ENCODE measurements at places on chromosomes 5 and 9.

- no peak for DNase-seq
Observed at GRCh38 chr5:67015541-67016191, 180.9 kb downstream of the CD180 start.

DNA sequence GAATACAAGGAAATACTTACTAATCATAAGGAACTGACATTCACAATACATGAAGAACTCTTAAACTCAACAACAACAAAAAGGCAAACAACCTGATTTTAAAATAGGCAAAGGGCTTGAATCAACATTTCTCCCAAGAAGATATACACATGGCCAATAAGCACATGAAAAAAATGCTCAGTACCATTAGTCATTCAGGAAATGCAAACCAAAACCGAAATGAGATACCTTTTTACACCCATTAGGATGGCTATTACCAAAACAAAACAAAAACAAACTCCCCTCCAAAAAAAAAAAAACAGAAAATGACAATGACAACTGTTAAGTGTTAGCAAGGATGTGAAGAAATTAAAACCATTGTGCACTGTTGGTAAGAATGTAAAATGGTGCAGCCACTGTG is 104.1 kb upstream of the ZNF462 start:
- no peak for DNase-seq

DNA sequence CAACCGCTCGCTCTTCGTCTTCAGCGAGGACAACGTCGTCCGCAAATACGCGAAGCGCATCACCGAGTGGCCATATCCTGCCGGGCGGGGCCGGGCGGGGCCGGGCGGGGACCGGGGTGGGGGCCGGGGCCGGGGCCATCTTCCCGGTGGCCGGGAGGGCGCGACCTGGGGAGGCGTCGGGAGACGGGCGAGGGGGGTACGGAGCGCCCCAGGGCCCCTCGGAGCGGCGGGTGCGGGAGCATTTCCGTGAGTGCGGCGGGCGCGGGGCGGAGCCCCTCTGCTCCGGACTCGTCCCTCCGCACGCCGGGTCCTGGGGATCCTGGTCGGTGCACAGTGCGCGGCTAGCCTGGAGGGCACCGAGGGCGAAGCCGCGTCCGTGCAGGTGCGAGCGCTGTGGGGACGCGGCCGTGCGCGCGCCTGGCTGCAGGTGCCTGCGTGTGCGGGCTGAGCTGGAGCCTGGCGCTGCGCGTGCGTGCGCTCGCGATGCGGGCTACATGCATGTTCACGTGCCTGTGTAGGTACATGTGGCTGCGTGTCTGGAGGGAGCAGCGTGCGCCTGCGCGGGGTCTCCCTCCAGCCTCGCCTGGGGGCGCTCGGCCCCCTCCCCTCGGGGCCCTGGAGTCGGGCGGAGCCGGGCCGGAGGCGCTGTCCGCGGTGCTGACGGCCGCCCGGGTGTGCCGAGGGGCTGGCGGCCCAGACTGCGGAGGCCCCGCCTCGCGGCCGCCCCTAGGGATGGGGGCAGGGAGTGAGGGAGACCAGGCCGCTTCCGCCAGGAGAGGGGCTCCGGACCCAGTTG is 762 bp downstream of the CACNA1B start:
- DNase-seq = no peak

DNA sequence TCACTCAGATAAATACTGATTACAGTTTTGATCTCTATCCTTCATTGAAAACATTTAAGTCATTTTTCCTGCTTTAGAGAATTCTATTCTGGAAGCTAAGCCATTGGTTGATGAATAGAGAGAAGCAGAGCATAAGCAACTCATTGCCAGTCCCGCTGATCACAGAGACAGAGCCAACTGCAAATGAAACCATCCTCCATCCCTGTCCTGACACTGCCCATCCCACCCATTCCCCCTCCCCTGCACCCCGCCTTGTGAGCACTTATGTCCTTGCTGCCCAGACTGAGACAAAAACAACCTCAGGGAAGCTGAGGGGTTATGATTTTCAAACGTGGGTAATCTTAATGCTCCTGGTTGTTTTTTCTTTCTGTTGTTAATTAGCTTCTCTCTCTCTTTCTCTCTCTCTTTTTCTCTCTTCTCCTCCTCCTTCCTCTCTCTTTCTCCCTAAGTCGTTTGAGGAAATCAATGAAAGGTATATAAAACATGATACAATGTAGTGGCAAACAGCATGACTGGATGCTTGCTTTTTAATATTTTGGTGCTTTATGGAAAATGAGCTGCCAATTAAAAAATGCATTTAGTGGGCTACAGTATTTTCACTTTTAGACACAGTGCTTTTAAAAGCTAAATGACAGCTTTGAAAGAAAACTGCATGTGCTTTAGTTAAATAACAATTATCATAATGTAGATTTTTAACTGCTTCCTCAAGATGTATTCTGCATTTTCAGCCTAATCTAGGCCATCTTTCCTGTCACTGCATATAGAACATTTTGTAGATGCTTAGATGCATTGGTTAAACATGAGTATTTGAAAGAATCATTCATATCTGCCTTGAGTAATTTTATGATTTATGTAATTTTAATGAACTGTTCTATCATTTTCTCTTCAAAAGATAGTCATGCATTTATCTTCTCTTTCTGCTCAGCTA is 57.3 kb downstream of the CMYA5 start:
- DNase-seq = no peak

DNA sequence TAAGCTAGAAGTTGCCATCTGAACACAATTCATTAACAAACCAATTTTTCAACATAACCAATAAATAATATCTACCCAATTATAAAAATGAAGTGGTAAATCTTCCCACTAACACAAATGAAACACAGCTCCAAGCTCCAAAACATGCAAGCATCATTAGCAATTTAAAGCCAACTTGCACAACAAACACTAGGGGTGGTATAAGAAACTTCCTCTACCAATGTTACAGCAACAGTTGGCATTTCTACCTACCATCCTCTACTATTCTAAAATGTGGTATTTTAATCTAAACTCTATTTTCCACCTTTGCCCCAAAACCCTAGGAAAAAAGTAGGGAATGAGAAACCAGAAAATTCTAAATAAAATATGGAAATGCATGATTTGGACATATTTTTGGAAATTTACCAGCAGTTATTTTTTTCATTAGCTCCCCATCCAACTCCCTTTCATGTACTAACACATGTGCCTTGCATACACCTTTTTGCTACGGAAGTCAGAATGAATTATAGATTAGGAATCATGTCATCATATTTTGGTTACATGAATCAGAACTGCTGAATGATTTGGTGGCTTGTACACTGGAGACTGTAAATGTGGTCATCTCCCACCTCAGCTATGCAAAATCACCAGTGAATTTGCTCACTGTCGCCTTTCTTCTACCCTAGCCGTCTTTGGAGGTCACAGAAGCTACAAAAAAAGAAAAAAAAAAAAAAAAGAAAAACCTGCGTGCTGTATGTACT is 4.1 kb downstream of the NR6A1 start:
- DNase-seq = no peak

DNA sequence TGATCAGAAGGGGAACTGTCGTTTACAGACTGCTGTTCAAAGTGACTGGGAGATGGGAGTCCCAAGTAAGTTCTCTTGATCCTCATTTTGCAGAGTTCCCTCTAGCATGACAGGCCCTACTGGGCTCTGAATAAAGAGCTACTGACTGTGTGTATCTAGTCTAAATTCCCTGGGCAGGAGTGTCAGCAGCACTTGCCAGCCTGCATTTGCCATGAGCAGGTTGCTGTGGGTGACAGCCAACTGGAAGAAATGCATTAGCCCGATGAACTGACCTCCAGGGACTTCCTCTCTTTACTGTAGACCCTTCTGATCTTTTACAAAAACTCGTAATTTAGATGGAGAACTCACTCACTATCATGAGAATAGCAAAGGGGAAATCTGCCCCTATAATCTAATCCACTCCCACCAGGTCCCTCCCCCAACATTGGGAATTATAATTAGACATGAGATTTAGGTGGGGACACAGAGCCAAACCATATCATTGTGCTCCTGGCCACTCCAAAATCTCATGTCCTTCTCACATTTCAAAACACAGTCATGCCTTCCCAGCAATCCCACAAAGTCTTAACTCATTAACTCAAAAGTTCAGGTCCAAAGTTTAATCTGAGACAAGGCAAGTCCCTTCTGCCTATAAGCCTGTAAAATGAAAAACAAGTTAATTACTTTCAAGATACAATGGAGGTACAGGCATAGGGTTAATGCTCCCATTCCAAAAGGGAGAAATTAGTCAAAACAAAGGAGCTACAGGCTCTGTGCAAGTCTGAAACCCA is 78.9 kb upstream of the CXCL14 start:
- DNase-seq = no peak

DNA sequence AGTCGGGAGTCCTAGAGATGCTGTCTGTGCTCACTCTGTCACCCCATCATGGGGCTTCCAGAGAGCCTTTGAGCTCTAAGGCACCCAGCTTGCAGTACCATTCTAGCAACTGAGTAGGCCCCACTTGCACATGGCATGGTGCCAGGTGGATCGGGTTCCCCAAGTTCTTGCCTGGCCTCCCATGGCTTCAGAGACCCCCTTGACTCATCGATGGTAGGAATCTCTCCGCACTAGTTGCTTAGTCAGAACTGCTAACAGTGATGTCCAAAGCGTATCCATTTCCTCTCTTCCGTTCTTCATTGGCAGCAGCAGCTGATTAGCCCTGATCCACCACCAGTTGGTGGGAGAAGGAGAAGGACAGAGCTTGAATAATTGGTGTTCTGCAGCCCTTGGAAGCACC is 70.3 kb upstream of the RARS1 start:
- DNase-seq = no peak

GRCh38 chr9:87498046-87498810 is 561 bp downstream of the DAPK1 start:
- no peak for DNase-seq

- DNase-seq = no peak
Observed at GRCh38 chr5:1371218-1371971, 26.5 kb upstream of the CLPTM1L start.

- DNase-seq = no peak
Observed at GRCh38 chr9:5644501-5644900, 15.6 kb downstream of the RIC1 start.

GRCh38 chr5:149367972-149368645 is 10.3 kb downstream of the PCYOX1L start:
- no peak for DNase-seq

- no peak for DNase-seq
Observed at GRCh38 chr9:127344368-127345000, 52.5 kb upstream of the SLC2A8 start.

GRCh38 chr9:79134654-79135053 is 437.1 kb upstream of the TLE4 start:
- no peak for DNase-seq

DNA sequence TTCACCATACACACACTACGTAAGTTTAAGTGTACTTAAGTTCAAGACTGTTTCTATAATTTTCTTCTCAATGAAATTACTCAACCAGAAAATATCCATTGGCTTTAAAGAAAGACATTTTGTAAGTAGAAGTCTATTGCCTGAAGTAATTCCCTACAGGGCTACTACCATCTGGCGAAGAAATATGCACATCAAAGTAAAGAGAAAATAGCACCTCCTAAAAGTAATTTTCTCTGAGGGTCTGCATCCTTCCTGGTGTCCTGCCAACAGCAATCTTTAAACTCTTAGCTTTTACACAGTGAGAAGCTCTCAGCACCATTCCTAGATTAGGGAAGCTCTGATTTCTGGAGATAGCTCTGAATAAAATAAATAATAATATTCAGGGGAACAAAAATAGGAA is 498.5 kb upstream of the TYRP1 start:
- DNase-seq = no peak

DNA sequence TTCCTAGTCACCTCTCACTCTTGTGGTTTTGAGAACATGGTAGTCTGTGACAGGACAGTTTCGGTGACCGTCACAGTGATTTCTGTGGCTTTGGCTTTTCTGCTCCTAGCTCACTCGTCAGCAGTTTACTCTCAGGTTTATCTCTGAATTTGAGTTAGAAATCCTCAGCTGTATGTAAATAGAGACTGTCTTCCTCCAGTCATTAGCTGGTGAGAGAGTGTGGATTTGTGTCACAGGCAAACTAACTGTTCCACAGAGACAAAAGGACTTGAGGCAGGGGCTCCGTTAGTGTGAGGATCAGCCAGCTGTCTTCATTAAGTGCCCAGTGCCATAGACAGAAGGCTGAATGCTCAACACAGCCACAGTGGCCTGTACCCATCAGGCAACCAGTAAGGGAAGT is 131.4 kb downstream of the CD180 start:
- no peak for DNase-seq

- peak; percentile 11 for DNase-seq
Observed at GRCh38 chr9:21559402-21560280, 77.5 kb upstream of the IFNE start.

- DNase-seq = no peak
Observed at GRCh38 chr9:21933865-21934264, 60.3 kb downstream of the CDKN2A start.

DNA sequence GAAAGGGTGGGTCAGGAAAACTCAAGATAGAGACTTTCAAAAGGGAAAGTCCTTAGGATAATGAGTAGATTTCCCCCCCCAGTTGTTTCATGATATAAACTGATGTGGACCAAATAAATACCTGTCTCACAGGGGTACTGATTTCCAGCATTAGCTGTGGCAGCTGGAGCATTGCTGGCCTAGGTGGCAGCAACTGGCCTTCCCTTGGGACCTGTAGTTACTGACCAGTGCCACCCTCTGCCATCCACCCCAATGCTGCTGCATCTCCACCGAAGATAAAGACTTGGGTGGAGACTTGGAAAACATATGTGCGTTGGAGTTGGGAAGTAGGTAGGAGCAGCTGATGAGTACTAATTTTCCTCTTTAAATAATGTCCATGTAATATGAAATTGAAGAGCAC is 71.8 kb downstream of the SYK start:
- no peak for DNase-seq

GRCh38 chr9:22214497-22215031 is 205.5 kb upstream of the CDKN2B start:
- DNase-seq = no peak

GRCh38 chr5:6508931-6509330 is 60.3 kb downstream of the UBE2QL1 start:
- no peak for DNase-seq

- DNase-seq = no peak
Observed at GRCh38 chr9:137302449-137303150, 529 bp upstream of the NRARP start.

DNA sequence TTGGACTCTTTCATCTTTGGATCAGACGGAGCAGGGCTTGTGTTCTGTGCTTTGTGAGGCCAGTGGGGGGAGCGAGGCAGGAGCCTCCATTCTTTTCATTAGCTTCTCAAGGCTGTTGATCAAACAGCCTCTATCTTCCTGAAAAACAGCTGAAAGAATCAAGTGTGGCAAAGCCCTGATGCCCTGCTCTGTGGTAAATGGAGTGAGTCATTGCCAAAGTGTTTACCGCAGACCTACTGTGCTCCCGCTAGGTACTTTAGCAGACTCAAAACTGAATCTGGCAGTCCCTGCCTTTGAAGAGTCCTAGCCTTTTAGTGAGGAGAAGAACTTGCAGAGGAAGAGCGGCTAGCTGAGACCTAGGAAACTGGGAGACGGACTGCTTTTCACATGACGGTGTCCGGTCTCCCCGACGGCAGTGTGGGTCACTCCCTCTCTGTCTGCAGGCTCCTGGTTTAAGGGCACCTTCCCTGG is 3.3 kb downstream of the ANKRD33B start:
- no peak for DNase-seq

DNA sequence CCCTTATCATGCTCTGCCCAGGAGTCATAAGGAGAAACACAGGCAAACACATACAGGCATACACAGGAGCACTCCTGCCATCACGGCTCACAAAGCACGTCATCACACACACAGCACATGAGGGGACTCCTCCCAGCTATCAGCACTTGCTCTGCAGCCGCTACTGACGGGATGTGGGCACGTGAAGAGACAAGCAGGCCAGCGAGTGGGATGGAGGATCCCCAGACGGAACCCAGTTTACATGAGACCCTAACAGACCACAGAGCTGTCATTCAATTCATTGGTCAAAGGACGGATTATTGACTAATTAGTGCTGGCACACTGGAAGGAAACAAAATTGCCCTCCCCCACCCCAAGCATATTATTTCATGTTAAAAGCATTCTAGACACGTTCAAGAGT is 53.6 kb downstream of the SEMA4D start:
- DNase-seq = peak; percentile 65

Data from T-helper 2 cell (primary cell).